Stimulated activated CD8-positive, alpha-beta memory T cell treated with anti-CD3 and anti-CD28 coated beads, Interleukin-7, amount 100 ng/mL, for 1 hour (primary cell): ENCODE measurements at places on chromosomes 4 and X.

DNA sequence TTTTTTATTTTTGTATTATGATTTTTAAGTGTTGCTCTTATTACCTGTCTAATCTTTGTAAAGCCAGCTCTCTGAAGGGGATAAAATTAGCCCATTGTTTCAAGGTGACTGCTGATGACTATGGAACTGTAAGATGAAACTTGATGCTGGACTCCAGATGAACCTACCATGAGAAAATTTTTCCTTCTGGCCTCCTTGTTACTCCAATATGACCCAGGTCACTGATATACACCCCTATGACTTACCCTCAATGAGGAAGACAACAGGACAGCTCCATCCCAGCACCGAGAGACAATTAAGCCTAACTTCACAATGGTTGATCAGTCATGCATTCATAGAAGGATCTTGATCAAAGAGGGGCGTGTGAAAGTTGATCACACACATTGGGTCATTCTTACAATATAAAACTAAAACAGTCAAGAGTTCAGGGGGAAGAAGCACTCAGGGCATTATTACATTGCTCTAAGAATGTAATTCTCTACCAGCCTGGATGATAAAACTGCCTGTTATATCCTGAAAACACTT is 230.8 kb upstream of the AGTR2 start:
- no peak for DNase-seq

GRCh38 chrX:72208126-72208800 is 26.7 kb downstream of the PIN4 start:
- no peak for DNase-seq

DNA sequence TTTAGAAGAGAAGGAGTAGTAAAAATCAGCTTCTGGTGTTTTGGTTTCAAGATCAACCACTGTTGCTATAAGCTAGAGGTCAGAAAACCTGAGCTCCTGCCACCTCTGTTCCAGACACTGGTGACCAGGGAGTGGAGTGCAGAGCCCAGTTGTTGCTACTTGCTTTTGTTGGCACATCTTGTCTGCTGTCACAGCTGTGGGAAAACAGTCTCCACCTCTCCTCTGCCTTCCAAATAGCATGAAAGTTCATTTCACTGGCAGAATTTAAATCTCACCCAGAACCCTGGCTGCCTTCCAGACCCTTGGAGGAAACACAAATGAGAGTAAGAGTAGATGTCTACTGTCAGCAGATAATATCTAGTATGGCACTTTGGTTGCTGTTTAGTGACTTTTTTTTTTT is 297.5 kb upstream of the KLF3 start:
- DNase-seq, result no peak

- no peak for DNase-seq
Observed at GRCh38 chr4:82235346-82235745, 138.4 kb downstream of the HNRNPD start.

- no peak for DNase-seq
Observed at GRCh38 chr4:63693321-63693720, 715.9 kb downstream of the TECRL start.

- no peak for DNase-seq
Observed at GRCh38 chrX:132115792-132116191, 12.0 kb downstream of the FRMD7 start.

DNA sequence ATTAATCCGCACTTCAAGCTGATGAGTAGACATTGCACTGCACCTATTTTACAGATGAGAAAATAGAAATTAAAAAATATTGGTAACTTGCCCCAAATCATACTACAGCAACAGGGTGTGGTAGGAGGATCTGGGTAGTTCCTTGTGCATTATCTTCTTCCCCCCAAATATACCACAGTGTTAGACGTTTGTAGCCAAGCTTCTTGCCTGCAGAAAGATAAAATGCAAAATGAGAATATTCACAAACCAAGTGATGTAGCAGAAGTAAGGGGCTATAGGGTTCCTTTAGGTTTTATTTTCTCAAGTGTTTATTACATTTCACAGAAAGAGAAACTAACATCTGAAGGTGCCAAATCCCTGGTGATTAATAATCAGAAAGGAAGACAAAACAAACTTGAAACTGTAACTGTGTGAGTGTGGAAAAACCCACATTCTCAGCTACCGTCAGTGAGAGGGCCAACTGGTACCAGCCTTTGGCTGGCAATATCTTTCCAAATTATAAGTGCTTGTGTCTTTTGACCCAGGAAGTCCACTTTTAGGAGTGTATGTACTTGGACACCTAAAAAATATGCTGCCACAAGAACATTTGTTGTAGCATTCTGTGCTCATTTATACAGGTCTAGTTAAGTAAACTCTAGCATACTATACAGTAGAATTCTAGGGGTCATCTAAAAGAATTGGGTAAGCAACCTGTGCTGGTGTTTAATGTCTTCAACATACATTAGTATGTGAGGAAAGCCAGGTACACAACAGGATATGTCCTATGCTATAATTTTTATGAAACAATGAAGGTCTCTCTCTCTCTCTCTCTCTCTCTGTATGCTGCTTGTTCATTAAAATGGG is 6.7 kb upstream of the CD38 start:
- DNase-seq, result no peak

DNA sequence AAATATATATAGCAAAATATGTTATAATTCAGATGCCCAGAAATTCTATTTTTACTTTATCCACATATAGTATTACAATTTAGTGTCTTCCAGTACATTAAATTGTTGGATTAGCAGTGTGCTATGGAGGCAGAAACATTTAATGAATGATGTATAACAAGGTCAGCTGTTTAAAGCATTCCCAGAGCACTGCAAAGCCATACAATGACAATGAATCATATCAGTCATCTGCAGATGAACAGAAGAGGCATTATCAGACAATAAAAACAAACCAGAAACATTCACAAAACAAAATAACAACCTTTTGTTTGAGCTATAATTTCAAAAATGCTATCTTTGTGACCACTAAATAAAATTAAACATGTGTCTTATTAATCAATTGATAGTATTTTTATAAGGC is 524.2 kb downstream of the FAT4 start:
- no peak for DNase-seq

DNA sequence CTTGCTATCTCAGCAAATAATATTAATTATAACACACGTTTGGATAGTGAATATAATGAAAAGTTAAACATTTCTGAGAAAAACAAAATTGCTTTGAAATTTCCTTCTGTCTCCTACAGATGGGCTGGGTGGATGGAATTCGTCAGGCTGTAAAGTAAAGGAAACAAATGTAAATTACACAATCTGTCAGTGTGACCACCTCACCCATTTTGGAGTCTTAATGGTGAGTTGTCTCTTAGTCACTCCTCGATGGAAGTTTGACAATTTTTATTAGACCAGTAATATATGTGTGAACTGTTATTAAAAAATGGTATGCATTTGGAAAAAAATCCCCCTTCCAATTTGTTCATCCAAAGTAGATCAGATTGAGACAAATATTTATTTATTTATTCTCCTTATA is 92.5 kb upstream of the BRS3 start:
- DNase-seq, result no peak

DNA sequence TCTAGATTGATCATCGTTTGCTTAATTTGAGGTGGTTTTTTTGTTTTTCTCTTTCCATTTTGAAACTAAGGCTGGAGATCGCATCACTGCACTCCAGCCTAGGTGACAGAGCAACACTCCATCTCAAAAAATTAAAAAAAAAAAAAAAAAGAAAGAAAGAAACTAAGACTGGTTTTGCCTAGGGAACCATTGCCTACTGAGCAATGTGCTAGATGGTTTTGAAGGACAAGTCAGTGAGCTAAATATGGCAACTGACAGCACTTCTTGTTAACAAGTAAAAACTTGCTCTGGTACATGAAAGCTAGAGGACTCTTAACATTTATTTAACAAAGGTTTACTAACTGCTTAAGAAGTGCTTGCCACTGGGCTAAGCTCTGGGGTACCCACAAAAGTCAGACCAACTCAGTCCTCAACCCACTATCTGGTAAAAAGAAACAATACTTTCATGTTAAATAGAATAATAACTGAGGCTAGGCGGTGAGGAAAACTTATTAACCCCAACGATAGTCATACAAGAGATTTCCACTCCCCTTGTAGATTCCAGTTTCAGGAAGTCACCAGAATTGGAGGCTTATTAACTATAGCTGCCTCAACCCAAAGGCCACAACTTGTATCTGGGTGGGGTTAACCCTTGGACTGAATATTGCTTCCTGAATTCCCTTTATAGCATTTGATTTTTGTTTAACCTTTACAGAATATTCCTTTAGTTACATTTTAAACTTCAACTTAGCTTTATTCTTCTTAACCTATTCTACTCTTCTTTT is 111.6 kb downstream of the FRYL start:
- no peak for DNase-seq

DNA sequence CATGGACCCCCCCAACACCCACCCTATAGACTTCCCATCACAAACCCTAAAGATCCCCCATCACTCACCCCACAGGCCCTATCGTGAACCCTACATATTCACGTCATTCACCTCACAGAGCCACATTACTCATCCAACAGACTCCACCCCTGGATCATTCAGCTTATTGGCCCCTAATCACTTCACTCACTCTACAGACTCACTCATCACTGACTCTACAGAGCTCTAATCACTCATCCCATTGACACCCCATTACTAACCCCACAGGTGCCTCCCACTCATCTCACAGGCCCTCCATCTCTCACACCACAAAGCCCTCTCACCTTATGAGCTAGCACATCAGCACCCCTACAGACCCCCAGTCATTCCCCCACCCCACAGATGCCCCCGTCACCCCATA is 6.3 kb upstream of the TBC1D25 start:
- DNase-seq, result no peak

DNA sequence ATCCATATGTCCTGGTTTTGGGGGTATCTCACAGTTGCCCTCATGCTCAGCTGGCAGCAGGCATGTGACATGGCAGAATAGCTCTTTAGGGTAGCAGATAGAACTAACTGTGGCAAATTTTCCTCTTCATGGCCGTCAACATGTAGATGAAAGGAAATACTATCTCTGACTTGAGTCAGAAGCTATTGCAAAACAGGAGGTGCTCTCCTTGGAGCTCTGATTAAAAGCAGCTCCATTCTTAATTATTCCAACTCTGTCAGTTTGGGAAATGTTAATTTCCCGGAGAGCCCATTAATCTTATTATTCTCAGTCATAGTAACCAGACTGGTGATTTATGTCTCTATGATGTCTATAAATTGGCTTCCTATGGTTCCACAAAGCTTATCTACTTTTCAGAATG is 18.2 kb downstream of the IL13RA1 start:
- no peak for DNase-seq

DNA sequence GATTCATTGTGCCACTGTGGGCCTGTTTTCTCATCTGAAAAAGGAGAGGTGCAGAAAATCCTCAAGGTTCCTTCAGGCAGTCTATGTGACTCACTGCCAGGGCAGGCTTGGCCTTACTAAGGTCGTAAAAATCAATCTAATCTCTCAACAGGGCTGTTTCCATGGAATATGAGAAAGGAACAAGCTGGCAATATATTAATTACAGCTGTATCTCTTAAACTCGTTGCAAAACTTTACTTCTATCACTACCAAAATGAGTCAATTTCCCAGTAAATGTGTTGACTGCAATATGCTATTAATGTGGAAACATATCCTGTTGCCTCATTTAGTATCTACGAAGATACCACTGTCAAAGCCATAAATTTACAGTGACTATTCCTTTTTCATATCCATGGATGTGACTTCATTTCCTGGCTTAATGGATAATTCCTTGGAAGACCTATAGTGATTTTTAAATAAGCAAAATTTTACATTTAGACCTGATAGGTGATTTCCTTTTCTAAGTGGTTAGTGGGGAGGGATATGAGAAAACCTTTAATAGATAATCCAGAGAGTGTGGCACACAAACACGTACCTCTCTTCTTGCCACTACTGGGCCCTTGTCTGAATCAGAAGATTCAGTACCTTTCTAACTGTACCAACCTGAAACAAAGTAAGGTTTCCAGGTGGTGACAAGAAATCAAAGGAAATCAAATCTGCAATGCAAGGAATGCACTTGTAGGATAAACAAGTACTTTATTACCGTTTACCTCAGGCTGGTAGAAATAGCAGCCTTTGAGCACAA is 127.4 kb upstream of the FTHL17 start:
- no peak for DNase-seq
